Muscle of leg (tissue), 16 donors: ENCODE measurements at places on chromosomes 1 and 21. TPM values are rescaled to one million over a fixed set of nuclear protein-coding genes. Genes with fewer than 3 reads are reported as not detected.

The BMP8B gene
- 0.71 TPM for total RNA-seq

The S100A9 gene
- 17.8 TPM for total RNA-seq

The MRAP gene
- total RNA-seq = not detected

The GATAD2B gene
- total RNA-seq = 8.8 TPM

The LCE4A gene
- not detected for total RNA-seq

The LCE2C gene
- total RNA-seq = not detected

The ADAMTS4 gene
- 7.8 TPM for total RNA-seq

The DDR2 gene
- 58.2 TPM for total RNA-seq

The KCNE2 gene
- total RNA-seq = 0.22 TPM

GRCh38 chr1:195738966-195739650 lies 869.1 kb downstream of the KCNT2 start:
- peak; percentile 59 for DNase-seq

DNA sequence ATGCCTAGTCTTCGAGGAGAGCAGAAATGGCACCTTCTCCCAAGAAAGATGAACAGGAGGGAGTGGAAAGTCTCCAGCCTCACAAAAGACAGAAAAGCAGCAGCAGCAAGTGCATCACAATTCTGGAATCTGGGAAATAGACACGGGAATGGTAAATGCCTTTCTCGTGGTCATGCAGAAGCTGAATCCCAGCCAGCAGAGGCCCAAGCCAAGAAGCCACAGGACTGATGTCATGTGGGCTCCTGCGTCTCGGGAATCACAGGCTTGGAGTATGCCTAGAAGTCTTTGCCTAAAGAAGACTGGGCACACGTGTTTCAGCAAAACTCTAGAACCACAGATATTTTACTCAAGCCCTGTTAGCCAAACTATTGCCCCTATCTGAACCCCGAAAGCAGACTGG lies 260.3 kb upstream of the PLD5 start:
- peak; percentile 26 for DNase-seq

- no peak for DNase-seq
Observed at GRCh38 chr1:221331273-221332183, 410.4 kb downstream of the DUSP10 start.

DNA sequence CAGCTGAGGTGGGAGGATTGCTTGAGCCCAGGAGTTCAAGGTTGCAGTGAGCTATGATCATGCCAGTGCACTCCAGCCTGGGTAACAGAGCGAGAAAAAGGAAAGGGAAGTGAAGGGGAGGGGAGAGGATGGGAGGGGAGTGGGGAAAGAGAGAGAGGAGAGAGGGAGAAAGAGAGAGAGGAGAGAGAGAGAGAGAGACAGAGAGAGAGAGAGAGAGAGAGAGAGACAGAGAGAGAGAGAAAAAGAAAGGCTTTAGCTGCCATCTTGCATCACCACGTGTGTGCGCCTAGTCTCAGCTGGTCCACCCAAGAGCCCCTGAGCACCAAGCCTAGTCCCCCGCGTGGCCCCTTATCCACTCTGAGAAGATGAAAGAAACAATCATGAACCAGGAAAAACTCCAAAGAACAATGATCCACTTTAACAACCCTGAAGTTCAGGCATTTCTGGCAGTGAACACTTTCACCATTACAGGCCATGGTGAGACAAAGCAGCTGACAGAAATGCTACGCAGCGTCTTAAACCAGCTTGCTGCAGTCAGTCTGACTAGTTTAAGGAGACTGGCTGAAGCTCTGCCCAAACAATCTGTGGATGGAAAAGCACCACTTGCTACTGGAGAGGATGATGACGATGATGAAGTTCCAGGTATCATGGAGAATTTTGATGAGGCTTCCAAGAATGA lies 115.5 kb upstream of the CDC42BPA start:
- no peak for DNase-seq

DNA sequence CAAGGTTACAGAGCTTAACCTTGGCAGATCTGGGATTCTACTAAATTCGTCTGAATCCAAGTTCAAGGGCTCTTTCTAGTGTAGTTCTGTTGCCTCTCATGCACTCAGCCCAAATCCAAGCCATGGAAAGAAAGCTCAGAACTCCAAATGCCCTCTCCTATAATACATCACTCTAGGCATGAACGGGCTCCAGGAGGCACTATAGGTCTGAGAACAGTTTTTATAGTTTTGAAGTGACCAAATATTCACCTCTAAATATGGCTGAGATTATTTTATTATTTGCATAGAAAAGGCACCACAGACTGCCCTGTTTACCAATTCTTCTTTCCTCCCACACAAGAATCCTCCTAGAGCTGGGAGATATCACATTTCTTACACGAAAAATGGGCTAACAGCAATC lies 327.9 kb upstream of the BEND5 start:
- no peak for DNase-seq

GRCh38 chr1:107739201-107739600 lies 225.8 kb downstream of the VAV3 start:
- peak; percentile 64 for DNase-seq

DNA sequence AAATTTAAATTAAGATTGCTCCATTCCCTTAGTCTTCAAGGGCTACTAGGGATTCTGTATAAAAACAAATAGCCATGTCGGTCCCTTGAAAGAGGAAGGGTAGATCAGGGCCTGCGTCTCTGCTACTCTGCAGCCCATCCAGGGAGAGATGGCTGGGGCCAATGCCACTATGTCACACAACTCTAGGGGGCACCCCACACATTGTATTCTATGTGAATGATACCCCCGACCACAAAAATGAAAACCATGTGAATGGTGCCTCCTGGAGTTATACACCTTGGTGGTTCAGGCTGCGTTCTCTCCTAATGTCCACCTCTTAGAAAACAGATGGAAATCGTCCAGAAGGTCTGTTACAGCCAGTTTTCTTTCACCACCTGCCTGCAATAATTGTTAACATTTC lies 18.0 kb downstream of the PIK3C2B start:
- no peak for DNase-seq

GRCh38 chr1:164821648-164822047 lies 262.7 kb downstream of the PBX1 start:
- DNase-seq = no peak

DNA sequence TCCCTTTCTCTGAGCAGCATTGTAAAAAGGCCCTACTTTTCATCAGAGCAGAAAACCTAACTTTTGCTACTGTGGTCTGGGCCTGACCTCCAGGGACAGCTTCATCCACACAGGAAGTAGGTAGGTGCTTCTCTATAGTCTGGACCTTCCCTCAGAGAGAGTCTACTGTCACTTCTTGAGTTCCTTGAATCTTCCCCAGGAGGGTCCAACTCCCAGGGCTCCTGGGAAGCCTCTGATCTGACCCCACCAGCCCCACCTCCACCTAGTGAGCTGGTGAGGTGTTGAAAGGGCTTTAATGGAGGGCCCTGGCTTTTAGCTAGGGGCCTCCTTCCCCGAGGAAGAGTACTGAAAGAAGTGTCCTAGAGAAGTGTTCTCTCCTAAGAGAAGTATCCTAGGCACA lies 2.7 kb upstream of the VANGL2 start:
- no peak for DNase-seq

DNA sequence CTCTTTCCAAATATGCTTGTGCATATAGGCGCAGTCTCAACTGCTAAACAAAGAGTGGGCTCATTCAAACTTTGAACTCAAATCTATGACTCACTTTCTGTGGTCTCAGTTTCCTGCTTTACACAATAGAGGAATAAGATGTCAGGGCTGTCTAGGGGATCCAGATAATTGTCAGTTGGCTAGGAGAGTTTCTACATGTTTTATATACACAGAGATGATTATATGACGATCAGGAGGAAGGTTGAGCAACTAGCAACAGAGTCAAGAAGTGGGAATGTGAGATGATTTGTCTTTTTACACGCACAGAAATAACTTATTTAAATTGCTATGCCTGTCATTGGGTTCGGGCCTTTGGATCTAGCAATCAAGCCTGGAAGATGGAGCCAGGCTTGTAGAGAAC lies 299.4 kb upstream of the LYPLAL1 start:
- peak; percentile 10 for DNase-seq

DNA sequence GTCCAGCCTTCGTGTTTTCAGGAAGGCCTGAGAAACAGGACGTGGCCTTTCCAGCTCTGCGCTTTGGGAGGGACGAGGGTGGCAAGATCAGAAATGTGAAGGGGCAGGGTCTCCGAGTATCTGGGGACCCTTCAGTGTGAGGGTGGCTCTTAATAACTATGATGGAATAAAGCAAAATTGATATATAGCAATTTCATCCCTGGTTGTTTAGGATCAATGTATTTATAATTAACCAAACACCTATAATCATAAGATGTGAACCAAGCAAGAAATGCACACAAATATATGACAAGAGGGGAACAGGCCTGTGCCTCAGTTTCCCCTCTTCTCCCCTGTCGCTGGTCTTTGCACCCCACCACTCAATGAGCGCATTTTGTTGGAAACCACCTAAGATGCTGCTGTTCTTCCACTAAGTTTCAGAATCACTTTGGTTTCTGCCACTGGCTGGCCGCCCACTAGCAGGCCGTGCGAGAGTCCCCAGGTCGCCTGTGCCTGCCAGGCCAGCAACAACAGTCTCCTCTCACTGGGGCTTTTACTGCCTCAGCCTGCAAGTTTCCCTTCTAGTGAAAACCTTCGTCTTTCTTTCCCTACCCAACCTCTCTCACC lies 36.6 kb downstream of the UBASH3A start:
- no peak for DNase-seq

- DNase-seq = no peak
Observed at GRCh38 chr1:184056921-184057555, 5.5 kb downstream of the TSEN15 start.

GRCh38 chr1:101190441-101190840 lies 46.4 kb upstream of the S1PR1 start:
- DNase-seq = no peak

GRCh38 chr1:179941454-179941853 lies 13.2 kb upstream of the CEP350 start:
- no peak for DNase-seq

DNA sequence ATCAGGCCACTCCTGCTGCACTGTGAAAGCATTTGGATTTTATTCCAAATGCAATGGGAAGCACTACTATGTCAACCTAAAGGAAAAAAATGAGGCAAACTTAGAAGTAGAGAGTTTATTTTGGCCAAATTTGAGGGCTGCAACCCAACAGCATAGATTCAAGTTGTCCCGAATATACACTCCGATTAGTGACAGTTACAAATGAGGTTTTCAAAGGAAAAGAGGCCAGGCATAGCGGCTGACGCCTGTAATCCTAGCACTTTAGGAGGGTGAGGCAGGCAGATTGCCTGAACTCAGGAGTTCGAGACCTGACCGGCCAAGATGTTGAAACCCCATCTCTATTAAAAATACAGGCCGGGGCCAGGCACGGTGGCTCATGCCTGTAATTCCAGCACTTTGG lies 78.9 kb upstream of the PUM1 start:
- DNase-seq = no peak

DNA sequence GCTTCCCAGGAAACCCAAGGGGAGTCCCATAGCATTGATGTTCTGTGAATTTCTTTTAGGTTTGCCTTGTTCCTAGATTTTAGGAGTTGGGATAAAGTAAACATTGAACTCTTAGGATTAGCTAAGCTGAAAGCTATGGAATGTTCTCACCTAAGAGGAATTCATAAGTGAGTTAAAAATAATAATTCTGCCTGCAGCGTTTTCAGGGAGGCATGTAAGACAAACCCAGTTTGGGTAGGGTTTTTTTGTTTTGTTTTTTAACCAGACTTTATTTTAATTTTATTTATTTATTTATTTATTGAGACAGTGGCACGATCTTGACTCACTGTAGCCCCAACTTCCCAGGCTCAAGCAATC lies 28.9 kb upstream of the CD101 start:
- no peak for DNase-seq

DNA sequence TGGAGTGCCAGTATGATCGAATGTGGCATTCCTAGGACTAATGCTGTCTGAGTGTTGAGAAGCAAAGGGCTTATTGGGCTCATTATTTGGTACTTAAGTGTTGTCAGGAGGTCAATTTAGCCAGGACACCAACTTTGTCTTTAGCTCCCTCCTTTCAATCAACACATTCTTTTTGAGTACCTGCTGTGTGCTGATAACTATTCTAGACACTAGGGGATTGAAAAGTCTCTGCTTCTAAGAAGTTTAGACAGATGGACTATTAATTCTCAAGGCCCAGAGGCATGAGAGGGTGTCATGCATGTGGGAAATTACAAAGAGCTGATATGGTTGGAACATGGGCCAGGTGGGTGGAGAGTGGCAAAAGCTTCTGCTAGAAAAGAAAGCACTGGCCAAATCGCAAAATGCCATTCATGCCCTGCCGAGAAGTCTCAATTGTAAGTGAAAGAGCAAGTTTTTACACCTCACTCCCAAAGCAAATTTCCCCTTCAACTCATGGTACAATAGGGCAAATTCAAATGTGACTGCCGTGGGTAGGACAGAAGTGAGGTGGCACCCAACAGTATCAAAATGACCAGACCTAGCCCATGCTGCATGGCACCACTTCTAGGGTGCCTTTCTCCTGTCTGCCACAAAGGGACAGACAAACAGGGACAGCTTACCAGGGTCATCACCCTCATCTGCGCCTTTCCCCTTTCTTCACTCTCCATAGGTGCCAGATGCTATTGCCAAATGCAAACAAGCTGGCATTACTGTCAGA lies 53.6 kb upstream of the LAX1 start:
- no peak for DNase-seq

GRCh38 chr1:115753830-115754229 lies 14.7 kb downstream of the CASQ2 start:
- peak; percentile 92 for DNase-seq

- DNase-seq = no peak
Observed at GRCh38 chr1:228405200-228405978, 1.2 kb downstream of the TRIM11 start.

- no peak for DNase-seq
Observed at GRCh38 chr1:204968951-204969350, 74.1 kb upstream of the CNTN2 start.

DNA sequence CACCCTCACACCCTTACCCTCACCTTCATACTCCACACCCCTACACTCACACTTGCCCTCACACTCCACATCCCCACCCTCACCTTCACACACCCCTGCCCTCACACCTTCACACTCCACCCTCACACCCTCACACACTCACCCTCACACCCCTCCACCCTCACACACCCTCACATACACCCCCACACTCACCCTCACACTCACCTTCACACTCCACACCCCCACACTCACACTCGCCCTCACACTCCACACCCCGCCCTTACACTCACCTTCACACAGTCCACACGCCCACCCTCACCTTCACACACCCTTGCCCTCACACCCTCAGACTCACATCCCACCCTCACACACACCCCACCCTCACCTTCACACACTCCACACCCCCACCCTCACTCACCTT lies 43.6 kb upstream of the EDN2 start:
- DNase-seq = no peak

DNA sequence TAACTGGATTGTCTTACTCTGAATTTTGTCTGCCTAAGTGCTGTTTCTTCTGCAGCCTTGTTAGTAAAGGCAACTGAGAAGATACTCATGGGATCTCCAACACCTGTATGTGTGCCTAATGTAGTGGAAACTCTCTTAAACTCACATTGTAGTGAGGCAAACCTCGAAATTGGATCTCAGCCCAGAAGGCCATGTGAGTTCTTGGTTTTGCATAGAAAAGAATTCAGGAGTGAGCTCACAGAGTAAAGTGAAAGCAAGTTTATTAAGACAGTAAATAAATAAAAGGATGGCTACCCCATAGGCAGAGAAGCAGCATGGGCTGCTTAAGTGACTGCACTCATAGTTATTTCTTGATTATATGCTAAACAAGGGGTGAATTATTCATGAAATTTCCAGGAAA lies 1344.7 kb downstream of the NCAM2 start:
- DNase-seq = peak; percentile 87
